Urinary bladder (tissue), 4 donors: ENCODE measurements at places on chromosomes 1 and 21.

DNA sequence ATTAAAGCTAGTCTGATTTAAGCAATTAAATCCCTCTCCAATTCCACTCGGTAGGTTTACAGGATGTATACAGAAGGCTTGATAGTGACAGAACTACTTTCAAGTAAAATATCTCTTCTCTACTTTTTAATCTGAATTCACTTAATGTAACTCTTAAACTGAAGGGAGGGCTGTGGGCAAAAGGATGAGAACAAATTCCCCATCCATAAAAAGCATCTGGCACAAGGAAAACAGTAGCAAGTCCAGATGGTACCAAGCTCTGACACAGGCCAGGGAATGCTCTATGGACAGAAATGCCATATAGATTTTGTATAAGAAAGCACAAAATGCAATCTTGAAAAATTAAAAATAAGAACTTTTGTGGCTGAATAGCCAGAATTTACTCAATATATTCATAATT is 53.1 kb upstream of the USH2A start:
- no peak for DNase-seq

- DNase-seq = no peak
Observed at GRCh38 chr1:155884031-155884960, 24.9 kb downstream of the SYT11 start.

DNA sequence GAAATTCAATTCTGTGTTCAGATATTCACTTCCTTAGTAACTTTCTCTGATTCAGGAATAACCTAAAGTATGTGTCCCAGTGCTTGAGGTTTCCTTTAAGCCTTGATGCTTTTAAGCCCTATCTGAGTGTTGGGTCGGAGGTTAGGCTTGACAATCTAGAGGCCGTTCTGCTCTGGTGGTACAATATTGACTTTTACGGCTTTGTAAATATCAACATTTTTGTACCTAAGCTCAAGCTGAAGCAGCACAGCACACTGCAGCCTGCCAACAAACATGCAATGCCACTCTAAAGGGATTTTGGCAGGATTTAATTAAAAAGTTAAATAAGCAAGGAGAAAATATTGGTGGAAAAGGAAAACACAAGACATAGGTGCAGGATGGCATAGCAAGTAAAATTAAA is 279.2 kb downstream of the NEGR1 start:
- no peak for DNase-seq

DNA sequence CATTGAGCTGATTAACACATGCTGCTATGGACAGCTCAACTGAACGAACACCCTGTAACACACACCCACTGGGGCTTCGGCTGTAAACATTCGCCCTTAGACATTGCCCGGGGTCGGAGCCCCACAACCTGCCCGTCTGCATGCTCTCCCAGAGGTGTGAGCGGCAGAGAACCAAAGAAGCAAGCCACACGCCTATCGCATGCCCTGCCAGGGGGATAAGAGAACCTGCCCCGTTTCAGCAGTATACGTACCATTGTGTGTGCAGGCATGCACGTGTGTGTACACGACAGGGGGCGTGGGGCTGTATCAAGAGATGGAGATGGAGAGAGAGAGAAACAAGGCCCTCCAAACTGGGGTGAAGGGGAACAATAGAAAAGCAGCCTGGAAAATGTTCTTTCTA is 9.9 kb upstream of the DESI2 start:
- DNase-seq = no peak

DNA sequence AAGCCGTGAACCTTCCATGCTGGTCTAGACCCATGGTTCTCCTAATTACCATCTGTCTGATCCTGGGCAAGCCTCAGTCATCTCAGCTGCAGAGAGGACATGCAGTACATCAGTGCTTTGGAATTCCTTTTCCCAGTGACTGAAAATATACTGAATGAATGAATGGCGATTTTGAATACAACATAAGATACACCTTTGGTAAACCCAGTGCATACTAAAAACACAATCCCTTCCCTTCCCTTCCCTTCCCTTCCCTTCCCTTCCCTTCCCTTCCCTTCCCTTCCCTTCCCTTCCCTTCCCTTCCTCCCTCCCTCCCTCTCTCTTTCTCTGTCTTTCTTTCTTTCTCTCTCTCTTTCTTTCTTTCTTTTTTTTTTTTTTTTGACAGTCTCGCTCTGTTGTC is 21.3 kb upstream of the PLXNA2 start:
- DNase-seq = no peak

DNA sequence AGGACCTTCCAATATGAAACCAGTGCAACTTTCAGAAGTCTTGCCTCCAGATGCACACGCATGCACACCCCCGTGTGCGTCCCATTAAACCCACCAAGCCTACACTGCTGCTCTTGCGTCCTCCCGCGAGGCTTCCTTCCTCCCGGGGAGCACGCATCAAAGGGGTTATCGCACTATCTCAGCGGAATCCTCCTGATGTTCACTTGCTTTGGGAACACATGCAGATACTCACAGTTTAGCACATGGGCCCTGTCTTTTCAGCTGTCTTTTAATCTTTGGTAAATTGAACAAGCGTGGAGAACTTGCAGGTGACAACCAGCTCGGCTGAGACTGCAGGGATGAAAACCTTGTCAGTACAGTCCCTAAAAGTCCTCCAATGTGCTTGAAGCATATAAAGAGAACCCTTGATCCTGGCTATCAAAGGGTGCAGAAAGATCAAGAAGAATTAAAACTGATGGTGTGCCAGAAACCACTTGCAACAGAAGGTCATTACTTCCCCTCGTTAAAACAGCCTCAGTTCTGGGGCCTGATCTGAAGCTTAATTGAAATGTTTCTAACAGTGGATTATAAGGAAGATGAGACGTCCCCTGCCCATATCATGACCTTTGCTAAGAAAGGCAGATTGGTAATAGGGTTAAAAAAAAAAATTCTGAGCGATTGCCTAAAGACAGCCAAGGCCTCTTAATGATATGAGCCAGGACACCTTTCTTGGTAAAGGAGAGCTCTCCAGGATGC is 149.4 kb upstream of the LMO4 start:
- DNase-seq = no peak

- DNase-seq = no peak
Observed at GRCh38 chr1:208759255-208759654, 515.1 kb upstream of the PLXNA2 start.

- DNase-seq = no peak
Observed at GRCh38 chr1:30730346-30731108, 7.1 kb upstream of the MATN1 start.

- DNase-seq = no peak
Observed at GRCh38 chr1:204863024-204863423, 7.6 kb upstream of the NFASC start.

DNA sequence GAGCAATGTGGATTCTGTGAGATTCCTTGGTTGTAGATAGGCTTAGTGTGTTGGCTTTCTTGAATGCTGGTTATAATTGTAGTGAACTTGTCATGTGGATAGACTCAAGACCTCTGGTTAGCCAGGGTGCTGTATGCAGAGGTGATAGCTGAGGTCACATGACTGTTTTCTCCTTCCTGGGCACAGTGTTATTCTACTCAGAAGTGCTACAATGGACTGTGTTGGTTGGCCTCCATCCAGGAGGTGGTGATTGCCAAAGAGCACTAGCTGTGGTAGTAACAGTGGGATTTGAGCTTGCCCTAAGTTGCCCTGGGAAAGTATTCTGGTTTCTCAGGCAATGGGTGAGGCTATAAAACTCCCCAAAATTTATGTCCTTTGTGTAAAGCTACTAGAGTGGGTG is 71.6 kb downstream of the SH3BGR start:
- DNase-seq = no peak

DNA sequence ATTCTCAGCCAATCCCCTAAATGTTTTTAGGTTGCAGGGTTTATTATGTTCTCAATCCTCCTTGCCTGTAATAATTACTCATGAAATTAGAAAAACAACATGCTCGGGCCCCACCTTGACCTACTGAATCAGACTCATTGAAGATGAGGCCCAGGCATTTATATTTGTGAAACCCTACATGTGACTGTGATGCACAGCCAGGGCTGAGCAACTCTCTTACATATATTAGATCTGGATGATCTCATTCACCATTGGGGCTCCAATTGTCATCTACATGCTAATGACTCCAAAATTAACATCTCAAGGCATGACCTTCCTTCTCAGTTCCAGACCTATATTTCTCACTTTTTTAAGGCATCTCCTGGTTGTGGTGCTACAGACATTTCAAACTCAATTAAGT is 103.3 kb downstream of the WDR3 start:
- DNase-seq = no peak

DNA sequence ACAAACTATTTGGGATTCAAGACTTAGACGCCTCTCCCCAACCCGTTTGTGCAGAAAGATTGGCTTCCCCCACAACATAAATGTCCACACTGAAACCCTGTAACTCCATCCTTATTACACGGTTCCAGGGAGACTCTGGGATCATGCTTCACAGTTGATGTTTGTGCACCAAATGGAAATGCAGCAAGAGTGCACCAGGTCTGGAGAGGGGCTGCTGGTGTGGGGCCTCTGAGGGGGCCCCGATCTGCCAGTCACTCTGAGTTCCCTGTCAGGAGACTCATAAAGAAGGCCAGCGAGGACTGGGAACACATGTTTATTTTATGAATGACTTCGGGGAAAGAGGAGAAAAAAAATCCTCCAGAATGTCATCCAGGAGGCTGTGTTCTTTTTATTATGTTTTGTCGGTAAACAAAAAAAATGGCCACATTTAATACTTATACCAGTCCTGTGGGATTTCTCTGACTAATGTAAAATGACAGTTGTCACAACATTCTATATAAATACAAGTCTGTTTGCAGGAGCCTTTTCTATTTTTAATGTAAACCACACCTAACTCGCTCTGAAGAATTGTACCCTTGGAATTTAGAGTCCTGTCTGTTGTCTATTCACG is 439.1 kb upstream of the VAMP3 start:
- no peak for DNase-seq

DNA sequence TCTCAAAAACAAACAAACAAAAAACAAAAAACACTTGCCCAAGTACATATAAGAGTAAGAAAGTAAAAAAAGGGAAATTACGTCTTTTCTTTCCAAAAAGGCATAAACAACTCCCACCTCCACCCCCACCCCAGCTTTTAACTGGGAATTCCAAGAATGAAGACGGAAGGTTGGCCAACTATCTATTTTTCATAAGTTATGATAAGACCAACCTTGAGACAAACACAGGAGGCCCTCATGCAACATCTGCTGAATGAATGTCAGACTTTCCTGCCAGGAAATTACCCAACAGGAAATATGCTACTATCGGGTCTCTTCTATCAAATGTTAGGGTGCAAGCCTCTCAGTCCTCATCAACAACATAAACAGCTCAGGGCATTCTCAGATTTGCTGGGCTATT is 1.9 kb downstream of the BSDC1 start:
- DNase-seq = no peak

DNA sequence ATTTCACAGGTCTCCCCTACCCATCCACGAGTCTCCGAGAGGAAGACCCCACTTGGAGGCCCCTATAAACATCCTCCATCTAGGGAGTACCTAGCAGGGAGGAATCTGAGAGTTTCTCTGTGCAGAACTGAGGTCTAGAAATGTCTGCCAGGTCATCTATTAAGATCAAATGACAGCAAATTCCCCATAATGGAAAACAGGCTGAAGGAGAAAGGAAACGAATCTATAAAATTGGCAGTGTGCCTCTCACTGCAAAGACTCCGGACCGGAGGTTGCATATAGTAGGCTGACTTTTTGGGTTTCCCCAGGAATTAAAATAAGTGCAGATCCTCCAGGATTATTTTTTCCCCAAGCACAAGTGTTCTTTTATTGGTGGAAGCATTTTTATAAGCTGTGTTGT is 57.7 kb downstream of the NMNAT2 start:
- no peak for DNase-seq

DNA sequence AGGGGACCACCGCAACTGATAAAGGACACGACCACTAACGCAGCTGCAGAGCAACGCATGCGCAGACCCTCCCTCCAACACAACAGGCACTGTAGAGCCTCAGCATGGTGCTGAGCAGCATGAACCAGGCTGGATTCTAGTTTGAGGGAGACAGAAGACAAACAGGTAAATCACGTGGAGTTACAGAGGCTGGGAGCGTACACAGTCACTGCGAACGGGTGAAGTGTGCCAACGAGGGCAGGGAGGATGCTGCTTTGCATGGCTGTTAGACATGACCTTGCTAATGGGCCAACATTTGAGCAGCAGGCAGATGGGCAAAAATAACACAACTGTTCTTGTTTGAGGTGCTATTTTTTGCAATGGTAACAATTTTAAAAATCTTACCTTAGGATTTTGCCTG is 55.2 kb upstream of the NADK start:
- no peak for DNase-seq

- DNase-seq = no peak
Observed at GRCh38 chr21:24127651-24128050, 1479.6 kb downstream of the MRPL39 start.

- DNase-seq = no peak
Observed at GRCh38 chr1:64975127-64975526, 8.8 kb upstream of the JAK1 start.

- DNase-seq = no peak
Observed at GRCh38 chr1:62423580-62424242, 13.1 kb upstream of the USP1 start.

DNA sequence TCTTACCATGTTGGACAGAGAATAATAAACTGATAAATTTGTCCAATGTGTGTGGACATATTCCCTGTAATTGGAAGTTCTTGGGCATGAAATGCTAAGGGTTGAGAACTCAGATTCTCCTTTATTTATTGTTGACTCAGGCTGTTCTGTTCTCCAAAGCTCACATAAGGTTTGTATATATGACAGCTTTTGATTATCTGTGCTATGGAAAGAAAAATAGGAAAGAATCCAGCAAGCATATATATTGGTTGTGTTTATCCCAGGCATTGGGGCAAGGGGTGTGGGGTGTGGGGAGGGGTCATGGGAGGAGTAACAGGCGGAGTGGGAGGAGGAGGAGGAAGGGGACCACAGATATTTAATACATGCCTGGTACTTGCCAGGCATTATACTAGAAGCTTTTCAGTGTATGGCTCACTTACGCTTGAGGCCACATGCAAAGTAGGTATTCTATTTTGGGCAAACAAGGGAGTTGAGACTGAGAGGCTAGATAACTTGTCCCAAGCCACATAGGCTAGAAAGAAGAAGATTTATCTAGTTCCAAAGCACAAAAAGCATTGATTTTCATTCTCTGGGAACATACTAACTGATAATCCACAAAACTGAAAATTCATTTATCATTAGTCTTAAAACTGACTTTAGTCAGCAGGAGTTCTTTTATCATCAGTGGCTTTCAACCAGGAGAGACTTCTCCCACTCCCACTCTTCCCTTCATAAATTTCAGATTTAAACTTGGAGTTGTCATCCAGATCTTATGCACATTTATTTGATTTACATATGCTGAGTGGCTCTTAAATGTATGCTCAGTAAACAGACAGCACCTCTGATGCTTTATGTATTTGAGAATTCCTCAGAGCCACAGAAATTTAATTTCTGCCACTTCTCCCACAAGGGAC is 27.2 kb downstream of the NGF start:
- no peak for DNase-seq

DNA sequence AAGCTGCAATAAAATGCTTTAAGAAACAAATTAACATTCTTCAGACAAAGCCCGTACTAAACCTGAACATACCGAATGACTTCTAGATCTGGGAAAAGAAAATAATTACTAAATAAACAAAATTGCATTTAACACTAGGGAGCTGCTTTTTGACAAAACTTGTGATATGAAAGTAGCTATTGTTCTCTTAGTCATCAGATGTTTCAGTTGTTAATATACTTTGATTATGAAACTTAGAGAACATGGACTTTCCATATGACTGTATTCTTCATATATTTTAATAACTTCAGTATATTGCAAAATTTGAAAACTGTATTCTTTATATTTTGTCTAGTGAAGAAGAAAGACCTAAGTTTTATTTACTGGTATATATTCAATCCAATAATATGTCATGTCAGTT is 1262.1 kb downstream of the NCAM2 start:
- no peak for DNase-seq

- no peak for DNase-seq
Observed at GRCh38 chr1:169478094-169478672, 7.6 kb downstream of the SLC19A2 start.
